Right renal pelvis (tissue), 4 donors: ENCODE measurements at places on chromosomes 3 and 15.

DNA sequence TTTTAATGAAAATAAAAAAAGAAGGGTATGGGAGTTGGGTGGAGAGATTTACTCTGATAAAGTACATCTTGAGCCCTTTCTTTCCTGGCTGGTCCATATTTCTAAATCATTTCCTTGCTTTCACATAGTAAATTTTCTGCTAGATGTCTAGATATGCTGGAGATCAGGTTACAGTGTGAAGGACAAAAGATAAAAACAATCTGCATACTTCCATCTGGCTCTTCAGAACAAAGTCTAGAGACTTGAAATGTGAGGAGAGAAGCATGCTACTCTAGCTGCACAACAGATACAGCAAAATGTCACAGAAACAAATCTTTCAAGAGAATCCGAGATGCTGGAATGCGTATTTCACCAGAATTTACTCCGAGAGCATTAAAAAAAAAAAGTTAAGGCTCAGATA lies 42.2 kb downstream of the FOXP1 start:
- no peak for DNase-seq

DNA sequence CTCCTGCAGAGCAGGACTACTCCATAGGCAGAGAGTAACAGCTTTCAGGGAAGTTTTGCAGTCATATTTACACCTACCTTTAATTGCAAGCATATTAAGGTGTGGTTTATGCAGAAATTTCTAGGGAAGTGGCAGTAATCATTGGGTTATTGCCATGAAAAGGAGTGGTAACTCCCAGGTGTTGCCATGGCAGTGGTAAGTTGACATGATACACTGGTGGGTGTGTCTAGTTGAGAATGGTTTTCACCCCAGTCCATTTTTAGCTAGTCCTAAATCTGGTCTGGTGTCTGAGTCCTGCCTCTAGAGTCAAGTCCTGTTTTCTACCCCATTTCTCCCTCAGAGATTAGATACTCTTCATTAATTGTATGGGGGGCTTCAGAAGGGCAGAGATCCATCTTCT lies 128.4 kb upstream of the GMNC start:
- DNase-seq = no peak

GRCh38 chr3:118187221-118187620 lies 847.4 kb downstream of the IGSF11 start:
- DNase-seq = no peak

DNA sequence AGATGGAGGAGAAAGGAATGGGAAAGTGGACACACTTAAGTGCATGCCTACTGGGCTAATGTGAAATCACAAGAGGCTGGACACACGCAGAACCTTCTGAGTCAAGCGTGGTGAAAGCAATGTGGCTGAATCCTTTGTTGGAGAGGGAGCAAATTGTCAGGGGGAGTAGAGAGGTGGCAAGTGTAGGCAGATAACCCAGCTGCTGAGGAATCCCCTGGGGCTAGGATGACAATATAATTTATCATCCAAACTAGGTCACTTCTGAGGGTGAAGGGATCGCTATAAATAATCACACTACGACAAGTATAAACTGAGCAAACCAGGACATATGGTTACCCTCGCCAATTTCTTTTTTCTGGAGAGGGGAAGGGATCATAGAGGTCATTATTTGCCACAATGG lies 28.7 kb downstream of the TAMM41 start:
- no peak for DNase-seq

GRCh38 chr3:76950590-76950989 lies 89.3 kb upstream of the ROBO2 start:
- DNase-seq = no peak

DNA sequence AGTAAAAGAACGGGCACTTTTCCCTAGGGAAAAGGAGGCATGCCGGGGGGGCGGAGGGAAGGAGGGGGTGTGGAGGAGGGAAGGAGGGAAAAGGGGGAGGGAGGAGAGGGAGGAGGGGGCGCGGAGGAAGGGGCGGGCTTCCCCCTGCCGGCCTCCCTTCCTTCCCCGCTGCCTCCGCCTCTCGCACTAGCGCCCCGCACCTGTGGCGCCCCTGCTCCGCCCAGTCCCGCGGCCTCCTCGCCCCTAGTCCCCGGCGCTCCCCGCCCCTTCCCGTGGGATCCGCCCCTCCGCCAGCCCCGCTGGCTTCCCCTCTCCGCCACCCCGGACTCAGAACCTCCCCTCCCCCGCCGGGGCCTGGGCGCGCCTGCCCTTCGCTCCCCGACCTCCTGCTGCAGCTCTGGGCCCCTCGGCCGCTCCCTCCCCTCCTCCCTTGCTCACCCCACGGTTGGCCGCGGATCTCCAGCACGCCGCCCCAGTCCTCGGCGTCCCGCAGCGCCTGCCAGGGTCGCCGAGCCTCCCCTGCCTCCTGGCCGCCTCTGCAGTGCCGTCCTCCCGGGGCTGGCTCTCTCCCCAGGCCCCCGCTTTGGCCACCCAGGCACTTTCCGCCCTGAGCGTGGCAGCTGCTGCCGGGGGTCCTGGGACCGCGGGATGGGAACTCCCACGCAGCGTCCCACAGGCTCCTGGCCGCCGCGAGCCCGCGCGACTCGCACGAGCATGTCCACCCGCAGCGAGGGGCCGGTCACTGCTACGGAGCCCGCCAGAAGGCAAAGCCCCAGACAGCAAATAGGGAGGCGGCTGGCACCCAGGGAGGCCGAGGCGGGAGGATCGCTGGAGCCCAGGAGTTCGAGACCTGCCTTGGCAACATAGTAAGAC lies 147.4 kb downstream of the TJP1 start:
- no peak for DNase-seq

GRCh38 chr3:171491361-171491760 lies 31.2 kb upstream of the TNIK start:
- DNase-seq = no peak

DNA sequence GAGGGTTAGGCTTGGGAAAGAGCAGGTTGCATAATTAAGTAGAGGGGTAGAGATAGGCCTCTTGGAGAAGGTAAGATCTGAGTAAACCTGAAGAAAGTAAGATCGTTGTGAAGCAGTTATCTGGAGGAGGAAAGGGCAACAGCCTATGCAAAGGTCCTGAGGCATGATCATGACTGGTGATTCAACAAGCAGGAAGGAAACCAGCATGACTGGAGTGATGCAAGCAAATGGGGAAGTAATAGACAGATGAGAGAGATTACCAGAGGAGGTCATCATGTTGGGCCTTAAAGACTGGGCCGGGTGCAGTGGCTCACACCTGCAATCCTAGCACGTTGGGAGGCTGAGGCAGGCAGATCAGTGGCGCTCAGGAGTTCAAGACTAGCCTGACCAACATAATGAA lies 360.2 kb downstream of the EPHB1 start:
- DNase-seq = no peak

- no peak for DNase-seq
Measured at GRCh38 chr3:127675651-127676391, 3.1 kb downstream of the ABTB1 start.

GRCh38 chr3:114709102-114709501 lies 415.3 kb downstream of the TIGIT start:
- DNase-seq = no peak

DNA sequence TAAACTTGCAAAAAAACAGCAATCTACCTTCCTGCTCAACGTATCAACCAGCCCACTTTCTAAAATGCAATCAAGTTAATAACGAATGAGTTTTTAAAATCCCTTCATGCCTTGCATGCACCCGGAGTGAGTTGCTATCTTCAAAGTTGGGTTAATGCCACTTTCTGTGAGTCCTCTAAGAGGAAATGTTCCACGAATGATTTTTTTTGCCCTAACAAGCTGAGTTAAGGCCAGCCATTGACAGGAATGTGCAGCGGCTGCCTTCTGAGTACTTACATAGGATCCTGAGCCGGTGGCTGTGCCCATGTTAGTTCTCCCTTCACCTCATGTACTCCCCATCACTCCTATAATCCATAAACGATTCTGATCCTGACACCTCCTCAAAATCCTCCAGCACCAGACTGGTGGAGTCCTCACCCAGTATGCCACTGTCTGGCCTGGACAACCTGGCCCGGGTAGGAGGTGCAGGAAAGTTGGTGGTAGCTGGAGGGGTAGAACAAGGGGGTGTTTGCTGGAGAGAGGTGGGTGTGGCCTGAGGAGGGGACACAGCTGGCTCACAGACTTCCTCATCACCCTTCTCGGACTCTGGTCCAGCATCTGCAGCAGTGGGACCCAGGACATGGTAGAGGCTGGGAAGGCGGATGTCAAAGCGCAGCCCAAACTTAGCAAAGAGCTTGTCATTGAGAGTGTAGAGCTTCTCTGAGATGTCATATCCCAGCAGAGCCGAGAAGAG lies 12.4 kb downstream of the POPDC2 start:
- DNase-seq = no peak

DNA sequence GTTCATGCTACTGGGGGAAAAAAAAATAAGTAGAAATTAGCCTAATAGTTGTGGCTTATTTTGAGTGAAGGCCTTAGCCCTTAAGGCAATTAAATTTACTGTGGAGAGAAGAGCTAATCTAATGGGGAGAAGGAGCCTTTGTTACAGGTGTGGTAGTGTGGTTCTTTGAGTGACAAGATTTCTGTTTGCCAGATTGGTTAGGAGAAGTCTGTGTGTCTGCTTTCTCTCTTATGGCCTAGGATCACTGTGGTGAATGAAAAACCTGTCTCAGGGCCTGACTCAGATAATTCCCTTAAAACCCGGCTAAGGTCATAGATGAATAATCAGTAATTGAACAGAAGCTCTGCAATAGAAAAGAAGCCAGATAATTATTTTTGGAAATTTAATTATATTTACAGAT lies 27.0 kb downstream of the OPA1 start:
- DNase-seq = no peak

GRCh38 chr3:133575086-133575485 lies 1.6 kb downstream of the CDV3 start:
- no peak for DNase-seq

GRCh38 chr3:53803124-53803815 lies 42.9 kb downstream of the CHDH start:
- no peak for DNase-seq

- DNase-seq = no peak
Measured at GRCh38 chr3:29284497-29284896, 3.6 kb downstream of the RBMS3 start.

GRCh38 chr3:58065700-58066167 lies 57.5 kb downstream of the FLNB start:
- no peak for DNase-seq

DNA sequence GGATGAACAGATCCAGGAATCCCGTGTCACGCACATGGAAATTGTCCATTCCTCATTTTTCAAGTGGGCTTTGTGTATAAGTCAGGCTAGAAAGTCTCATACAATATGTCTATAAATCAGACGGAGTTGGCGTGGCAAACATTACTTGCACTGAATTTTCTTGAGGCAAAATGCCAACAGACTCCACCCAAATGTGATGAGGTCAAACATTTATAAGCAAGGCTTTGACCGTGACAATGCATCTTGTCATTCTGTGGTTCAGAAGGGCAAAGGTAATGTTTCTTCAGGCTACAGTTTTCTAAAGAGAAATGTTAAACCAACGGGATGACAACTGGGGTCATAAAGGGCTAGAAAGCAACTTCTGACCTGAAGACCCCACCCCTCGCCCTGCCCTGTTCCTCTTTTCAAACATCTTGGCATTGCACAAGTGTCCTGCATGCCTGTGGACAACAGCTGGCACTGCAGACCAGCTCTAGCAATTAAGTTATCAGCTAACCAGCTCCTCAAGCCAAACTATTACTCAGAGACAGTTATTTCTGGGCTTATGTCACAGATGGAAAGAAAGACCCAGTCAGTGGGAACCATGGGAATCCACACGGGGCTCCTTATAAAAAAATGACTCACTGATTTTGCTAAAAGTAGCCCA lies 36.5 kb upstream of the SPTBN5 start:
- DNase-seq = no peak

DNA sequence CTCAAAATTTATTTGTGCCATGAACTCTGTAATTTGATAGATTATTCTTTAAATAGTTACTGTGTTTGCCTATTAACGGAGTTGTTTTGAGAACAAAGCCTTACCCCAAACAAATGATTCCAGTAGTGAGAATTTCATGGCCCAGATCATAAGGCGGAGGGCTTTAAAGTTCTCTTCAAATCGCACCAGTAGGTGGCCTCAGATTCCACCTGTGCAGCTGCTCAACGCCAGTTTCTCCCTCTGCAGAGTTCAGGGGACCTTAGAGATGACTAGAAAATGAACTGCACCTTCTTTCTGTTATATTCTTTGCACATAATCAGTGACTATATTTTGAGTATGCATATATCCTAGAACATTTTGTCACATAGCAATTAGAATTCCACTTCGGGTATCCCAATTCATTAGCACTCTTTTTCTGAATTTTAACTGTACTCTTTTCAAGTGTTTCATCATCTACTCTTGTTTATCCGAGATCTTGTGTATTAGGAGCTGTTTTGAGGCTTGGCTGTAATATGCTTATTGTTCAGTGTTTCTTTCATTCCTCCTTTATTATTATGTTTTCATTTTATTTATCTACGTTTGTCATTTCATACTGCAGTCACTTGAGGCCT lies 232.6 kb upstream of the CHRM5 start:
- peak; percentile 27 for DNase-seq

DNA sequence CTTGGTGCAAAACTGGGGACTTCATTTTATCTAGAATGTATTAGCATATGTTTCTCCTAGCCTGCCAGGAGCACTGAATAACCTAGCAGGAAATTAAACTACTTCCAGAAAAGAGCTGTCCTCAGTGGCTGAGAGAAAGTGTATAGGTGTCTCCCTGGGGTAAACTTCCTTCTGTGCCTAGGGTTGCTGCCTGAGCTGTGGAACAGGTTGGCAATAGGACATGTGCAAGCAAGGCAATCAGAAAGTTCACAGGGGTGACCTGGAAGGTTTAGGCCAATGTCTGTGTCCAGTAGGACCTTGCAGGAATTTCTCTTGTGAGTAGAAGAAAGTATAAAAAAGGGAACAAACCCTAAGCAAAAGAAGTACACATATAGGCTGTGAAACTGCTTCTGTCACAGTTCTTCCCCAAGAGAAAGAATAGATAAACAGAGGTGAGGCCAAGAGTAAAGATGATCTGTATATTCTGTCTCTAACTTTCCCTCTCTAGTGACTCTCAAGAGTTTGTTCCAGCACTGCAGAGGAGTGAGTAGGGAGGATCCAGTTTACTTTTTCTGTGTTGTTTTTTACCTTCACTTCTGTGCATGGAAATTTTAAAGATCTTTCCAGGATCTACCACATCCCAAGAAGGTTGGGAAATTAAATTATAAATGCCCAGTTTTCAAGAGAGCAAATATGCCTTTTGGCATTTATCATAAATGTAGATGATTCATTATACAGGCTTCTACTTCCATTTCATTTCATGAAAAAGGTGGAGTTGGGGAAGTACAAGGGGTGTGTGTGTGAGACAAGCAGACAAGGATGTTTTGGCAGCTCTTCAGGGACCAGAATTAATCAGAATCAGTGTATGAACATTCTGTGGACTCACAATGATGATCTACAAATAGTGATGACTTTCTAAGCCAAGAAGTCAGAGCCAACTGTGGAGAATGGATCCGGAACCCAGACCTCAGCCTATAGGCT lies 155.2 kb downstream of the RBPMS2 start:
- no peak for DNase-seq

- no peak for DNase-seq
Measured at GRCh38 chr3:182879031-182879611, 85.8 kb downstream of the ATP11B start.

DNA sequence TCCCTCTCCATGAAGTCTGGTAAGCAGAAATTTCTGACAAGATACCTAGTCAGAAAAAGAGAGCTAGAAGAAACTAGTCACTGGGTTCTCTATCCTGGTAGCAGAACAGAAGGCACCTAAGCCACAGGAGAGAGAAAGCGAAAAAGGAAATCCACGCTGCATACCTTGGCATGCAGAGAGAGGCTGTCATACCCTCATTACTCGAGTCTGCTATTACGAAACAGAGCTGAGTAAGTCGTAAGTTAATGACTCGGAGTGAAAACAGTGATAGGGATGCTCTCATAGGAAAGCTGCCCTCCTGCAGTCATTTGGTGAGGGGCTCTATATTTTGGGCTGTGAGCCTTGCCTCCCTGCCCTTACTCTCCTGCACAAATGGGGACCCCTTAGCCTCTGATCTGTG lies 16.2 kb downstream of the CLRN1 start:
- no peak for DNase-seq
